ENCODE measurements at places on chromosomes 5 and 9.

GRCh38 chr9:133943781-133944745, 48.1 kb downstream of the VAV2 start:
- no peaks in the 10 kb centered on the region for H3K27me3 ChIP-seq
- DNase-seq = no peak
- H3K4me1 ChIP-seq = no peaks in the 10 kb centered on the region
- no peak overlapping the region for H3K4me3 ChIP-seq
- H3K27ac ChIP-seq = no peak overlapping the region
- H3K36me3 ChIP-seq = no peaks in the 10 kb centered on the region

- H3K27ac ChIP-seq = no peak overlapping the region
- no peaks in the 10 kb centered on the region for H3K27me3 ChIP-seq
These were observed 328.9 kb downstream of the PJA2 start for GRCh38 chr5:109080896-109081295.

- no peaks in the 10 kb centered on the region for H3K27me3 ChIP-seq
- H3K27ac ChIP-seq = no peak overlapping the region
- DNase-seq = no peak
These were observed 357.5 kb downstream of the TLE4 start for GRCh38 chr9:79929285-79929684.

DNA sequence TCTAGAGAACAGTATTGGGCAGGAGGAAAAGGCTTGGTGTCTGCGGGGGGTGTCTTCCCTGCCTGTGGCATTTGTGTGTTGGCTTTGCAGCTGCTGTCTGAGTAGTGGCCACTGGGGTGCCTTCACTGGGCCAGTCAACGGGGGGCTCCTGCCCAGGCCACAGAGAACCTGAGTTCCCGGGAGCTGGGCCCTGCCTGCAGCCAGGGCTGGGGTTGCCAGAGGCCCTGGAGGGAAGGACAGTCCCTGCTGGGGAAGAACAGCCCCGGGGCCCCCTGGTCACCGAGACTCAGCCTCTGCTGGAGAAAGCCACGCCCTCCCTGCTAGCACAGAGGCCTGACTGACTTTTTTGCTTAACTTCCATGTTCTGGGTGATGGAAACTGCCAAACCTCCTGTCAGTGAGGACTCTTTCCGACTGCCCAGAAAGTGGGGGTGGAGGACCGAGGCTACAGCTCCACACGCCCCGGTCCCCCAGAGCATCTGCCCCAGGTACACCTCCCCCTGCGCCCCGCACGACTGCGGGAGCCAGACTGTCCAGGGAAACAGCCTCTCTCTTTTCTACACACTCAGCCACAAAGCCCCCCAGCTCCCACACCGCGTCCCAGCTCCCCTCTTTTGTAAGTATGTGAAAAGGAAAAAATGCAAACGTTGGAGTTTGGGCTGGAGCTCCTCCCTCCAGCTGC, 133.4 kb downstream of the DAB2IP start:
- H3K27ac ChIP-seq = no peak overlapping the region
- no peaks in the 10 kb centered on the region for H3K36me3 ChIP-seq
- H3K27me3 ChIP-seq = peaks cover 15% of the 10 kb centered on the region
- H3K4me3 ChIP-seq = no peak overlapping the region

GRCh38 chr5:143359869-143360268, 43.6 kb downstream of the NR3C1 start:
- no peak overlapping the region for H3K4me3 ChIP-seq
- no peaks in the 10 kb centered on the region for H3K27me3 ChIP-seq
- DNase-seq = no peak
- peaks cover 10% of the 10 kb centered on the region for H3K36me3 ChIP-seq
- H3K27ac ChIP-seq = no peak overlapping the region
- H3K4me1 ChIP-seq = peaks cover 58% of the 10 kb centered on the region

GRCh38 chr9:132943651-132944293, 644 bp downstream of the TSC1 start:
- H3K27me3 ChIP-seq = no peaks in the 10 kb centered on the region
- H3K36me3 ChIP-seq = no peaks in the 10 kb centered on the region
- peaks cover 16% of the 10 kb centered on the region for H3K4me1 ChIP-seq
- DNase-seq = no peak
- H3K27ac ChIP-seq = peak overlapping the region; percentile 90

DNA sequence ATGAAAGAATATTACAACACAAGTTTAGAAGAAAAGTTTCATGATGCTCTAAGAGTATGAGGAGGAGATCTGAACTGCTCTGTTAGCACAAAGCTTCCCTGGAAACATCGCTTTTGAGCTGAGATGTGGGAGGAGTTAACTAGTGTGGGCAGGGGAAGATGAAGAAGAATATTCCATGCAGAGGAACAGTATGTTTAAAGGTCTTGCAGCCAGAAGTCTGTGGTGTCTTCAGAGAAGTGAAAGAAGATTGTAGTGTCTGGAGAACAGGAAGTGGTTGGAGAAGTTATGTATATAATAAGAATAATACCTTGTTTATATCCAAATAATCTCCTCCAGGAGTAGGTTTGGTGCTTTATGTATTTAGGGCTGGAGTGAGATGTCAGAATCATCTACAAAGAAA, 406.7 kb downstream of the MAN2A1 start:
- no peaks in the 10 kb centered on the region for H3K4me1 ChIP-seq
- no peaks in the 10 kb centered on the region for H3K27me3 ChIP-seq
- H3K27ac ChIP-seq = no peak overlapping the region
- H3K4me3 ChIP-seq = no peak overlapping the region
- no peak for DNase-seq

GRCh38 chr5:126009566-126009965, 413.6 kb upstream of the GRAMD2B start:
- no peak for DNase-seq
- H3K4me1 ChIP-seq = no peaks in the 10 kb centered on the region
- no peaks in the 10 kb centered on the region for H3K27me3 ChIP-seq
- no peak overlapping the region for H3K27ac ChIP-seq
- H3K36me3 ChIP-seq = no peaks in the 10 kb centered on the region

GRCh38 chr9:113446323-113446740, 17.2 kb upstream of the RGS3 start:
- H3K4me3 ChIP-seq = no peak overlapping the region
- DNase-seq = no peak
- H3K4me1 ChIP-seq = no peaks in the 10 kb centered on the region
- H3K36me3 ChIP-seq = no peaks in the 10 kb centered on the region
- no peaks in the 10 kb centered on the region for H3K27me3 ChIP-seq
